ENCODE measurements at places on chromosomes 6 and 20.

- DNase-seq, result no peak
Observed at GRCh38 chr6:35216851-35217811, 3.4 kb downstream of the SCUBE3 start.

DNA sequence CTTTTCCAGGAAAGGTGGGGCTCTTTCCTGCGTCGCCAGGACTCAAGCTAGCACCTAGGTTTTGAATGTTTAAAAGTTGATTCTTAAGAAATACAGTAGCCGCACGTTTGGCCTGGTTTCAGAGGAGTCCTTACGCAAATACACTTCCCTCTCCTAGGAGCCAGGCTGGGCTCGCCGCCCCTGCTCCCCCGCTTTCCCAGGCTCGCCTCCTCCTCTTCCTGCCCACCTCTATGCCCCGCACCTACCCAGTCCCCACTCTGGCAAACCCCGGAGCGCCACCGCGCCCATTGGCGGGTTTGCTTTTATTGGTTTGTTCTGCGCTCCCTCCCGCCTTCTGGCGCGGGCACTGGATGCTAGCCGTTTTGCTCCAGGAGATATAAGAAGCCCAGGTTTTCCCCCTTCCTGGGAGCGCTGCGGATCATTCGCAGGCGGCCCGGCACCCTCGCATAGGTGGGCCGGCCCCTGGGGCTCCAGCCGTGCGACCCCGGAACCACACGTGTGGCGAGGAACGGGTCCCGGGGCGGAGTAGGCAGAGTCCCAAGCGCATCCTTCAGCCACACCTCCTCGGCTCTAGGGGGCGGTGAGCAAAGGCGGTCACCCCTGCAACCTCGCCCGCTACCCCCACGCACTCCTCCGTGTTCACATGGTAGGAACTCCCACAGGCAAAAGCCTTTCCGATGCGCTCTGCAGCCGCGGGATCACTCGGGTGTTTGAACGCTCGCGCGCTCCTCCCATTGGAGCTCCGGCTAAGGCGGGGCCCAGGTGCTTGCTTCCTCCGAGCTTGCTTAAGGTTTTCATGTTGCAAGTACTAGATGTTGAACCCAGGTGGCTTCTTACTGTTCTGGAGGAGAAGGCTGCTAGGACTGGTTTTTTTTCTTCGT is 119.0 kb downstream of the RTN4IP1 start:
- DNase-seq, result no peak

GRCh38 chr20:14583413-14583812 is 246.0 kb upstream of the FLRT3 start:
- no peak for DNase-seq

DNA sequence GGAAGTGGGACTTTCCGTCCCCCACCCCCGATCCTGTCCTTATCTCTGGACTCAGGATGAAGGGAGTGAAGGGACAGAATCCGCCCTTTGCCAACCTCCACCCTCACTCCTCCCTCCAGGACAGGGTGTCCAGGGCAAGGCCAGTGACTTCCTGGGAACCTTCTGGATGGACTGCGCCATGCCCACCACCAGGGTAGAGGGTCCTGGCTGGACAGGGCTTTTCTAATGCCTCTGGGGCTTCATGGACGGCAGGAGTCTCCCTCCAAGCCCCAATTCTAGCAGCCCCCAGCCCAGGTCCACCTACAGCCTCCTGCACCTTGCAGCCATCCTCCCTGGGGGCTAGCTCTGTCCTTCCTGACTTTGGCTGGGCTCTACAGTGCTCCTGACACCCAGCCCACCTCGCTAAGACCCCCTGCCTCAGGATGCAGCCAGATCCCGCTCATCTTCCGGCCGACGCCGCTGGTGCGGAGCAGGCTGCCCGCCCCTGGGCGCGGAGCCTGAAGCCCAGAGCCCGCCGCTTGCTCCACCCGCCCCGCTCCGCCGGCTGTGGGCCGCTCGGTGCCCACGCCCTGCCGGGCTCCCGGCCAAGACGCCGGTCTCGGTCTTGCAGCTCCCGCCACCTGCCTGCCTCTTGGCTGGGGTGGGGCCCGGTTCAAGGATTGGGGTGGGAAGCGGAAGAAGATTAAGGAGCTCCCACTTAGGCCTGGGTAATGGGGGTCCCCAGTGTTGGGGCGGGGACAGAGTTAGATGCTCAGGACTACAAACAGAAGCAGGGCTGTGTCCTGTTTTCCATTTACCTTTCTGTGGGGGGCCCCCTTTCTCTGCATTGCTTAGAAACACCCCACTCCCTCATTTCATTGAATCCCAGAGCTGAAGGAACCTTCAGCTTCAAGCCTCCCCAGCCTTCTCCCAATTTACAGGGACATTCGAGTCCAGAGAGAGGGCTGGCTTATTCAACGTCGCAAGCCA is 72.8 kb downstream of the MDGA1 start:
- no peak for DNase-seq

GRCh38 chr6:122289762-122290539 is 109.5 kb upstream of the HSF2 start:
- DNase-seq, result no peak

DNA sequence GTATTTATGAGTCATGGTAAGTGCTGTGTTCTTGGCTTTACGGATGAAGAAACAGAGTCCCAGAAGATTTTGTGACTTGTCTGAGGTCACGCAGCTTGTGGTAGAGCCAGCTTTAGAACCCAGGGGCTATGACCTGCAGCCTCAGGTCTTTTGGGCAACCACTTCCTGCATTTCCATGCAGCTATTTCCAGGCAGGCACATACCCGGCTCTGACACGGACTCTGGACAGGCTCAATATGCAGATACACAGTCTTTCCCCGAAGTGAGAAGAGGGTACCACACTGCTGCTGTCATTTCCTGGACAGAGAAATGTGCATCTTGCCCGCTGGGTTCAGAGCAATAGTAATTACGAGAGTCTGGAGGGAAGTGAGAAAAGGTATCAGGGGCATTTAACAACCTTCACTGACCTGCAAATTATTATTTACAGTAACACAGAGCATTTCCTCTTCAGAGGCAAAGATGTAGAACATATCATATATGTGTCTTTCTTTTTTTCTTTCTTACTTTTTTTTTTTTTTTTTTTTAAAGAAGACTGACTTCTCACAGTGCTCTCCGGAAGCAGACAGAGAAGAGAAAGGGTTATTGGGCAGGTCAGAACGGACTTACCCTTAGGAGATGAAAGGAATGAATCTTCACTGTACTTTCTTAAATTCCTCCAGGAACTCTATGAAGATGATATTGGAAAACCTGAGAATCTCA is 185.1 kb downstream of the CLIC5 start:
- DNase-seq, result no peak

GRCh38 chr20:49272654-49273053 is 5.2 kb downstream of the ZNFX1 start:
- no peak for DNase-seq

- no peak for DNase-seq
Observed at GRCh38 chr6:47083586-47084047, 41.5 kb upstream of the ADGRF1 start.

- DNase-seq, result no peak
Observed at GRCh38 chr20:22574545-22575086, 9.8 kb downstream of the FOXA2 start.

GRCh38 chr6:98769546-98769945 is 64.8 kb upstream of the POU3F2 start:
- DNase-seq, result no peak

DNA sequence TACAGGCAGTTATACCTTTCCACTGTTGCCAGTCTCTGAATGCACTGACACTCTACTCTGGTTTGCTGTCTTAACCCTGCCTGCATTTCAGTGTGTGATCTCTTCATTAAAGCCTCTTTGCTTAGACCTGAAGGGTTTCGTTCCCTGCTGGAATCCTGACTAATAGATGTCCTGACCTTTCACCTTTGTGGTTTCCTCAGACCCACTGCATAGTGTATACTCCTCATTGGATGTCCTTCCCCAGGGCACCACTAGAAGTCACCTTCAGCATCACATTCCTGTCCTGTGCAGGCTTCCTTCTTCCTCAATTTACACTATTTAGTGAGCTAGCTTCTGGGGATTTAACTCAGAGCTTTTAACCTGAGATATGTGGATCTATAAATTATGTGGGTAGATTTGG is 120.6 kb downstream of the RCAN2 start:
- DNase-seq, result no peak

DNA sequence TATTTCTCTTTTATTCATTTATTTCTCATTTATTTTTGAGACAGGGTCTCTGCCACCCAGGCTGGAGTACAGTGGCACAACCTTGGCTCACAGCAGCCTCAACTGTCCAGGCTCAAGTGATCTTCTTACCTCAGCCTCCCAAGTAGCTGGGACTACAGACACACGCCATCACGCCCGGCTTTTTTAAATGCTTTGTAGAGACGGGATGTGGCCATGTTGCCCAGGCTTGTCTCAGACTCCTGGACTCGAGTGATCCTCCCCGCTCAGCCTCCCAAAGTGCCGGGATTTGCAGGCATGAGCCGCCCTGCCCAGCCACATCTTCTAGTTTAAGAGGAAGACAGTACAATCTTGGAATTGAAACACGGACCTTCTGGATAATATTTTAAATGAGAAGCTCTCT is 21.6 kb upstream of the FOXF2 start:
- DNase-seq, result no peak

GRCh38 chr20:45343532-45344167 is 4.6 kb downstream of the SDC4 start:
- no peak for DNase-seq

- no peak for DNase-seq
Observed at GRCh38 chr6:106253731-106254130, 71.8 kb downstream of the ATG5 start.

DNA sequence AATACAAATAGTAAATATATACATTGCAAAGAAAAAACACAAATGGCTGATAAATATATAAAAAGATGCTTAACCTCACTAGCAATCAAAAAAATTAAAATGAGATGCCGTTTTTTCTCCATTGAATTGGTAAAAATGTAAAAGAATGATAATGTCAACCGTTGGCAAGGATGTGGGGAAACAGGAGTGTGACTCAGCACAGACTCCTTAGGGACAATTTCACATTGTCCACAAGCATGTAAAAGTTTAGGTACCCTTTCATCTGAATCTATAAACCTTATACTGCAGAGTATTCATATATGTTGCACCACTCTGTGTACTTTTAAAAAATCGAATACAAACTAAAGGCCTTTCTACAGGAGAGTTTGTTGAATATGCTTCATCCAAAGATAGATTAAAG is 143.1 kb upstream of the RREB1 start:
- DNase-seq, result no peak

DNA sequence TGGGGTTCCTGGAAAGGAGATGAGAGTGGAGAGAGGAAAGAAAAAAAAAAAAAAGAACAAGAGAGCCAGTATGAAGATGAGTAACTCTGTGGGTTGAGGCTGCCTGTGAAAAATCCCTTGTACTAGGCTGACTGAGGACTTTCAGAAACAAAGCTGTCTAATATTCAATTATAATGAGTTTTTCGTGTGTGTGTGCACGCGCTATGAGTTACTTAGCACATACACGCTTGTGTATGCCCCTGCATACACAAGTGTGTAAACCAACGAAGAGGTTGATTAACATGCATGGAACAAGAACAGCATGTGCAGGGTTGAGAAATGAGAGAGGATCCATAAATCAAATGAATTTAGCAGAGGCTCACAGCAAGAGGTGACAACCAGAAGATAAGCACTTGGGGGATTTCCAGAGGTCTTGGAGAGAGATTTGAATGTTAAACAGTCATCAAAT is 4.8 kb upstream of the RBPJL start:
- DNase-seq, result no peak

Measured in GF-D8 (cell line).